ENCODE measurements at places on chromosomes 3 and 15.

DNA sequence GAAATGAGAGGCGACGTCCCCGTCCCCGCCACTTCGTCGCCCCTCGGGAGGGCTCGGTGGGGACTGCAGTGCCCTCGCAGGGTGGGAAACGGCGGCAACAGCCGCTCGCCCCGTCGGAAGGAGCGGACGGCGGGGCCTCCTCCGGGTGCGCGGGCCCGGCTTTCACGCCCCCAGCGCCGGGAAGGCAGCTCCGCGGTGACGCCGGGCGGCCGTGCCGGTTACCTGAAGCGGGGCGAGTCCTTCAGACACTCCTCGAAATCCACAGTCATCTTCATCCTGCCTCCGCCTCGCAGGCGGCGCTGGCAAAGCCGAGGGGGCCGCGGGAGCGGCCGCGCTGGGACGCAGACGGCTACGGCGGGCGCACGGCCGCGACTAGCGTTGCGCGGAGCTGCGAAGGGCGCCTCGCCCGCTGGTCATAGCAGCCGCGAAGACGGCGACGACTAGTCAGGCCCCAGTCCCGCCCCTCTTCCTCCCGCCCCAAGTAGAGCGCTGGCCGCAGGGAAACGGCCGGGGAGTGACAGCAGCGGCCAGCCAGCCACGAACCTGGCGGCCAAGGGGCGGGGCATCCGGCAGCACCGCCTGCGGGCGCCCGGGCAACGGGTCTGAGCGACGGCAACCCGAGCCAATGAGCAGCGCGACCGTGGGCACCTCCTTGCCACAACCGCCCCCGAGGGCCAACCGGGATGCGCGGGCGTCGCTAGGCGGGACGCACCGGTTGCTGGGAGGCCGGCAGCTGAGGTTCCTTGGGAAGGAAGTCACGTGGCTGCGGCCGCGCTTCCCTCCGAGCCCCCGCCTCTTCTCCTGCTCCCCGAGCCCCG, at the start of gene ACAP2:
Gene ACAP2, minus strand, starts transcription at position 448 of the 818 bp plus-strand sequence. Its CDS starts 173 bp downstream, at position 275.
- DNase-seq, result peak; percentile 99

- DNase-seq, result no peak
Measured at GRCh38 chr3:169694117-169694516, 30.6 kb upstream of the MECOM start.

DNA sequence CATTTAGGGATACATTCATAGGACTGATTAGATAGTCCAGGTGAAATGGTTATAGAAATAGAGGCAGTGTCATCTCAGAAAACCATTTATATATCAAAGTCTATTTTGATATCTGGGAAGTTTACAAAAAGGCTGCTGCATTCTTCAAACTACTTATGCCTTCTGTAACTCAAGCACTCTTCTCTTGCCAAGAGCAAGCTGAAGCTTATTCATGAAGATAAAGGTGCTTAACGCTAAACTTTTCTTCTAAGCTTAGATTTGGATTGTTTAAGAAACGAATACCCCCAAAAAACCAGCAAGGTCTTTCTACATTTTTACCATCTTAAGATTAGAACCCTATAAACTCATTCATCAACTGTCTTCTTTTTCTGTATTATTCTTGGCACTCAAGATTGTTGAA, 23.3 kb upstream of the USF3 start:
- no peak for DNase-seq

DNA sequence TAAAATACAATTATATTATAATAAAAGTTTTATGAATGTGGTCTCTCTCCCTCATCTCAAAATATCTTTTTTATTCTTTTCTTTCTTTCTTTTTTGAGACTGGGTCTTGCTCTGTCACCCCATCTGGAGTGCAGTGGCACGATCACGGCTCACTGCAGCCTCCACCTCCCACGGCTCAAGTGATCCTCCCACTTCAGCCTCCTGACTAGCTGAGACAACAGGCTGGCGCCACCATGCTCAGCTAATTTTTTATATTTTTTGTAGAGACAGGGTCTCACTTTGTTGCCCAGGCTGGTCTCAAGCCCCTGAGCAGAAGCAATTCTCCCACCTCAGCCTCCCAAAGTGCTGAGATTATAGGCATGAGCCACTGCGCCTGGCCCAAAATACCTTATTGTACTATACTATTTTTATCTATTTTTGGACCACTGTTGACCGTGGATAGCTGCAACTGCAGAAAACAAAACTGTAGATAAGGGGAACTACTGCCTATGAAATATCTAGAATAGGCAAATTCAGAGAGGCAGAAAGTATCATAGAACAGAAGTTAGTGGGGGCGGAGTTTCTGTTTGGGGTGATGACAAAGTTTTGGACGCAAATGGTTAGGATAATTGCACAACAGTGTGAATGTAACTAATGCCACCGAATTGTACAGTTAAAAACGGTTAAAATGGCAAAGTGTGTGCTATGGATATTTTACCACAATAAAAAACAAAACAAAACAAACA, 66.6 kb downstream of the SLC12A8 start:
- no peak for DNase-seq

- no peak for DNase-seq
Measured at GRCh38 chr3:18883571-18883970, 264.7 kb upstream of the KCNH8 start.

- no peak for DNase-seq
Measured at GRCh38 chr15:48283396-48284145, 47.7 kb upstream of the DUT start.
